ENCODE measurements at places on chromosomes 6 and 20. TPM values are rescaled to one million over a fixed set of nuclear protein-coding genes. Genes with fewer than 3 reads are reported as not detected.

GRCh38 chr20:16712511-16712947, 17.3 kb upstream of the SNRPB2 start:
- no peak for DNase-seq

The FHL5 gene
- not detected for total RNA-seq

DNA sequence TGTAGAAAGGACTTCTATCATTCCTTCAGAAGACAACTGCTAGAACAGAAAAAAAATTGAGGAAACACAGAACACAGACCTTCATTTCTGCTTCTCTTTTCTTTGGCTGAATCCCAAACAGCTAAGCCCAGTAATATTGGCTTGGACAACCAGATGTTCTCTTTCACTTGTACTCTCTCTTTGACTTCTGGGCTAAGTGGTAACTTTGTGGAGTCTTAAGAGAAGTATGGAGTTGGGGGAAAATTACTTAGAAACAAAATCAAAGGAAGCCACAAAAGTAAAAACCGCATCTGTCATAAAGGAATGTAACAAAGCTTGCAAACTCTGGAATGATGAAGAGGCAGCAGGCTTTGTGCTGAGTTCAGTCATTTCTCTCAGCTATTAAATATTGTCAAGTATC, 587.5 kb downstream of the CBLN4 start:
- DNase-seq = no peak

The RGS17 gene
- total RNA-seq = not detected

DNA sequence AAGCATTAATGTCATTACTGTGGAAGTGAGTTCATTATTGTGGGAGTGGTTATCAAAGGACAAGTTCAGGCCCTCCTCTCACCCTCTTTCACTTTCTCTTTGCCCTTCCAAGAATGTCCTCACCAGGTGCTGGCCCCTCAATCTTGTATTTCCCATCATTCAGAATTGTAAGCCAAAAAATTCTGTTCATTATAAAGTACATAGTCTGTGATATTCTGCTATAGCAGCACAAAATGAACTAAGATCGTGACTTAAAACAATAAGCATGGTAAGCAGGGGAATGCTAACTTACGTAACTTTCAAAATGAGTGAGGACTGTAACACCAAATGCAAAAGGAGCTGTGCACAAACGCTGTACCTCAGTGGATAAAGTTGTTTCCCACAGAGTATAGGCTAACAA, 515.7 kb upstream of the BTBD3 start:
- DNase-seq = no peak

GRCh38 chr6:11277275-11278206, 45.1 kb upstream of the NEDD9 start:
- peak; percentile 54 for DNase-seq

- DNase-seq = no peak
Observed at GRCh38 chr6:16345449-16346330, 107.3 kb downstream of the GMPR start.

The CD83 gene
- total RNA-seq = 29.6 TPM
